ENCODE measurements at places on chromosomes 1 and 21.

- no peak for DNase-seq
Observed at GRCh38 chr1:110967256-110967655, 3.5 kb upstream of the LRIF1 start.

- no peak for DNase-seq
Observed at GRCh38 chr1:180540697-180541594, 17.8 kb upstream of the OVAAL start.

DNA sequence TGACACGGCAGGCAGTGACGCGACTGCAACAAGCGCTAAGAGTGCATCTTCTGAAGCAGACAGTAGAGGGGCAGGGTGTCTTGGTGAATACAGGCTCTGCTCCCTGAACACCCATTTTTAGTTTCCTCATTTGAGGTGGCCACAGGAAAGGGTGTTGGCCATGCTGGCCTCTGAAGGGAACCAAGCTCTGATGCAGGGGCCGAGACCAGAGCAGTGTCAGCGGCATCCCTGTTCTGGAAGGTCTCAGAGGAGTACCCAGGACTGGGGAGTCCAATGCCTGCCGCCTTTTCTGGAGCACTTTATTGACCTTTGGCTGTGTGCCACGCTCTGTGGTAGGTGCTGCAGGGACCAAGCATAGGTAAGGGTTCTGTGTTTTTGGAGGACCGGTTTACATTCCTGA, 100.4 kb downstream of the KCNJ6 start:
- no peak for DNase-seq

DNA sequence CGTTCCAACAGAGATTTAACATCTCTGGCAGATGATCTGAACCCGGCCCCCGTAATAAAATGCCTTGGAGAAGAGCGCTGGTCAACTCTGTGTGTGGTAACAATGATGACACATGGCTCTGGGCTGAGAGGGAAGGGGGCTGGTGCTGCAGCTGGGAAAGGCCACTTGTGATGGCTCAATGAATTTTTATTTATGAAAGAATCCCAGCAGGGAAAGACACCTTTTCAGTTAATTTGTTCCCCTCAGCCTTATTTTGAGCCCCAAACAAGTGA, 59.4 kb downstream of the SYT6 start:
- DNase-seq: no peak

GRCh38 chr21:42569732-42570301, 56.2 kb downstream of the SLC37A1 start:
- peak; percentile 16 for DNase-seq

DNA sequence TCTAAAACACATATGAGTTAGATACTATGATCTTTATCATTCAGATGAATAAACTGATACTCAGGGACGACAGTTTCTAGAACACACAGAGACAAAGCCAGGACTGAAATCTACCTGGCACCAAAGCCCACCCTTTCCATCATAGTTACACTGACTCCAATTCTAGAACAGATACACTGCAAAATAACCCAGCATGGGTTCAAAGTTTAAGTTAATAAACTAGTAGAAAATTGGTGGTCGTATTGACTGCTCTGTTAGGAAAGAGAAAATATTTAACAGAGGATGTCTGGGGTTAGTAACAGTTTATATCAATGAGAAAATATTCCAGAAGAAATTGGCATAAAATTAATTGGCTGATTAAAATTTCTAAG, 60.8 kb upstream of the BCL9 start:
- no peak for DNase-seq

- no peak for DNase-seq
Observed at GRCh38 chr1:238104752-238105151, 214.0 kb upstream of the ZP4 start.

GRCh38 chr21:45266518-45267389, 20.9 kb downstream of the POFUT2 start:
- no peak for DNase-seq

GRCh38 chr1:206479183-206480125, 9.2 kb downstream of the IKBKE start:
- peak; percentile 65 for DNase-seq

- DNase-seq: no peak
Observed at GRCh38 chr1:12811409-12811784, 19.8 kb downstream of the PRAMEF11 start.

GRCh38 chr1:177953549-177953948, 16.3 kb downstream of the SEC16B start:
- no peak for DNase-seq

DNA sequence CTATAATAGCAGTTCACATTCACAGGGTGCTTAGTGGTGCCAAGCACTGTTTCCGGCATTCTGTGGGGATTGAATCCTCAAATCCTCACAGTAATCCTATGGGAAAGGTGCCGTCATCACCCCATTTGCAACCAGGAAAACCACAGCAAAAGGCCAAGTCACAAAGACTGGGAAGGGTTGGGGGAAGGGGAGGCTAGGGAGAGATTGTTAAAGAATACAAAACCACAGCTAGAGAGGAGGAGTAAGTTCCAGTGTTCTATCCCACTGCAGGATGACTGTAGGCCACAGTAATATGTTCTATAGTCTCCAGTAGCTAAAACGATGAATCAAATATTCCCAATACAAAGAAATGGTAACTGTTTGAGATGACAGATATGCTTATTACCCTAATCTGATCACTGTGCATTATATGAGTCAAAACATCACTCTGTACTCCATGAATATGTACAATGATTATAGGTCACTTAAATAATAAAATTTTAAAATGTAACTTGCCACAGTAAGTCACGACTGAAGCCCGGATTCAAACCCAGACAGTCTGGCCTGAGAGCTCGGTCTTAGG, 256.8 kb downstream of the TOMM20 start:
- no peak for DNase-seq

DNA sequence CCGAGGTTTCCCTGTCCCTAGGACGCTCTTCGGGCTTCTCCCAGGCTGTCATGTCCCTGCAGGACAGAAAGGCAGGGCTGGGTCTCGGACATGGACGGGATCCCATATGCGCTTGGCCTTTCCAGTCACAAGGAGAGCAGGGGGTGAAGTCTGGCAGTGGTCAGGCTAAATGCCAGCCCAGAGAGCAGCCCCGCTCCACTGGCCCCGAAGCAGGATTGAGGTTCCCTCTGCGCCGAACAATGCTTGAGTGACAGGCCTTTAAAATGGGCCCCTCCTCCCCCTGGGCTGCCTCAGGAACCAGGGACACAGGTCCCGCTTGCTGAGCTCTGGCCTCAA, 12.7 kb downstream of the DRAXIN start:
- no peak for DNase-seq

GRCh38 chr1:156896490-156897033, 3.0 kb downstream of the PEAR1 start:
- peak; percentile 68 for DNase-seq

GRCh38 chr21:16468184-16468583, 738.4 kb downstream of the USP25 start:
- DNase-seq: no peak

DNA sequence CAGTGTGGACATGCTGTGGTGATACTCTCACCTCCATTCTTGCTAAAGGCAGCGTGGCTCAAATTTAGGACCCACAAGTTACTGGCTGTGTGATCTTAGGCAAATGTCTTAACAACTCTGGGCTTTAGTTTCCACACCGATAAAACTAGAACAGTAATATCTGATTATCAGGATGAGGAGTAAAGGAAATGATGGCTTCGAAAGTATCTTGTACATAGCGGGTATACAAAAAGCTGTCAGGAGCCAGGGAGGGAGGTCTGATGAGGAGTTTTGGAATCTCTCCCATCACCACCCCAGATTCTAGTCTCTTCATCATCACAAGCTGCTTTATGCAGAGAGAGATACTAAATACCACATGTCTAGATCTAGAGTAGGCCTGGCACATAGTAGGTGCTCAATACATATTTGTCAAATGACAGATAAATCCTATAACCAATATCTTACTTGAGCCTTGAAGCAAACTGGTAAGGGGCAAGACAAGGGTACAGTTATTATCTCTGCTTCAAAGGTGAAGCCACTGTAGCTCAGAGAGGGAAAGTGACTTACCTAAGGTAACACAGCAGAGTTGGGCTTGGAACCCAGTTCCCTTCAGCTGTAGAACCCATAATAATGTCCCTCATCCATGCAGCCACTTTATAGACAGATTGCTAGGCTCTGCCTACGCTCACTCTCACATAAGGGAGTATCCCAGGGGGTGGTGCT, 9.5 kb upstream of the FGR start:
- no peak for DNase-seq

- no peak for DNase-seq
Observed at GRCh38 chr1:164670026-164670425, 111.0 kb downstream of the PBX1 start.

- no peak for DNase-seq
Observed at GRCh38 chr1:202578001-202578504, 132.2 kb downstream of the SYT2 start.

GRCh38 chr1:21234779-21235178, 55.5 kb downstream of the ECE1 start:
- DNase-seq: no peak

DNA sequence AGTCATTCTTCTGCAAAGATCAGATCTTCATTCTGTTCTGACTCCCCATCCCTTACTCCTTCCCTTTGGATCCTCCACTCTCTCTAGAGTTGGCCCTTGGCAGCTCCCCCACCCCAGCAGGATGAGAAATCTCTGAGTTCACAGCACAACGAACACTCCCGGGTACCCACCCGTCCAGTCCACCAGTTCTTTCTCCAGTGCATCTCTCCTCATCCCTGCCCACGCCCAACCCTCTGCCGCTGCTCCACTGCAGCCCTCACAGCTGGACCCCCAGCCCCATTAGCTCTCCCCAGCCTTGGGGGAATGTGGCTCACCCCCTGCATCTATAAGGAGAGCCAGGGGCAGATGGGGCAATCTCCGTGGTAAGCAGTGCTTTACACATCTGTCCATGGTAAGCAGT, 125.7 kb downstream of the MATN1 start:
- no peak for DNase-seq
